ENCODE measurements at places on chromosomes 1 and 21.

GRCh38 chr21:15001857-15002606 is 62.8 kb downstream of the NRIP1 start:
- no peaks in the 10 kb centered on the region for H3K36me3 ChIP-seq
- no peaks in the 10 kb centered on the region for H3K27me3 ChIP-seq
- H3K4me1 ChIP-seq = peaks cover 4% of the 10 kb centered on the region
- H3K4me3 ChIP-seq = no peak overlapping the region
- H3K27ac ChIP-seq = no peak overlapping the region

DNA sequence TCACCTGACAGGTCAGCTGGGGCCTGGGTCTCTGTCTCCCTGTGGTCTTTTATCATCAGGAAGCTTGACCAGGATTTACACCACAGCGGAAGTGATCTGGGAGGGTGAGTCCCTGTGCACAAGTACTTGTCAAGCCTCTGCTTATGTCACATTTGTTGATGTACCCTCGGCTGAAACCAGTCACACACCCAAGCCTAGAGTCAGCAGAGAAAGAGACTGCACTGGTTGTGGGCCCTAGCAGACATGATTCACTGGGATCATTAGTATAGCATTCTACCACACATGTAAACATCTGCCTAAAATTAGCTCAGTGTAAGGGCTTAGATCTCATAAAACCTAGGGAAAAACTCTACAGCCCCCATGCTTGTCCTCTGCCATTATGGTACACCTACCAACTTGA is 79.3 kb upstream of the LAMC2 start:
- no peaks in the 10 kb centered on the region for H3K27me3 ChIP-seq
- no peak overlapping the region for H3K27ac ChIP-seq
- no peaks in the 10 kb centered on the region for H3K36me3 ChIP-seq
- H3K4me3 ChIP-seq = no peak overlapping the region
- no peak for DNase-seq

DNA sequence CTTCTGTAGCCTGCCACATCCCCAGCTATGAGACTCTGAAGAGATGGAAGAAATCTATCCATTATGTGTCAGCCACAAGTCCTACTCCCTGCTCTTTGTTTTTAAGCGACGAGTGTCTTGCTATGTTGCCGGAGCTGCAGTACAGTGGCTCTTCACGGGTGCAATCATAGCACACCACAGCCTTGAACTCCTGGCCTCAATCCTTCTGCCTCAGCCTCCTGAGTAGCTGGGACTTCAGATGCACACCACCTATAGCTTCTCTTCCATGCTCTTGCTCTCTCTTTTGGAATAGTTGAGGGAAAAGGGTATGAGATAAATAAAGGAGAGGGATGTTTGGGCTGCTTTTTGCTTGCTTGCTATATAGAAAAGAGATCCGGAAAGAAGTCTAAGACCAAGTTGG is 1.6 kb downstream of the TUFT1 start:
- H3K4me1 ChIP-seq = peaks cover 25% of the 10 kb centered on the region
- no peaks in the 10 kb centered on the region for H3K36me3 ChIP-seq
- no peak overlapping the region for H3K4me3 ChIP-seq
- no peak for DNase-seq
- H3K27me3 ChIP-seq = no peaks in the 10 kb centered on the region
- no peak overlapping the region for H3K27ac ChIP-seq

GRCh38 chr1:18907021-18907916 is 4.9 kb upstream of the ALDH4A1 start:
- H3K36me3 ChIP-seq = peaks cover 65% of the 10 kb centered on the region
- no peaks in the 10 kb centered on the region for H3K27me3 ChIP-seq
- DNase-seq = peak; percentile 53
- H3K4me1 ChIP-seq = peaks cover 23% of the 10 kb centered on the region

- H3K4me3 ChIP-seq = no peak overlapping the region
- DNase-seq = no peak
- no peaks in the 10 kb centered on the region for H3K36me3 ChIP-seq
Observed at GRCh38 chr1:94142022-94142421, 21.1 kb upstream of the ABCA4 start.

- no peak overlapping the region for H3K27ac ChIP-seq
- H3K4me1 ChIP-seq = no peaks in the 10 kb centered on the region
- no peak for DNase-seq
- no peaks in the 10 kb centered on the region for H3K36me3 ChIP-seq
- H3K27me3 ChIP-seq = no peaks in the 10 kb centered on the region
Observed at GRCh38 chr1:57963581-57963980, 539.7 kb upstream of the DAB1 start.

DNA sequence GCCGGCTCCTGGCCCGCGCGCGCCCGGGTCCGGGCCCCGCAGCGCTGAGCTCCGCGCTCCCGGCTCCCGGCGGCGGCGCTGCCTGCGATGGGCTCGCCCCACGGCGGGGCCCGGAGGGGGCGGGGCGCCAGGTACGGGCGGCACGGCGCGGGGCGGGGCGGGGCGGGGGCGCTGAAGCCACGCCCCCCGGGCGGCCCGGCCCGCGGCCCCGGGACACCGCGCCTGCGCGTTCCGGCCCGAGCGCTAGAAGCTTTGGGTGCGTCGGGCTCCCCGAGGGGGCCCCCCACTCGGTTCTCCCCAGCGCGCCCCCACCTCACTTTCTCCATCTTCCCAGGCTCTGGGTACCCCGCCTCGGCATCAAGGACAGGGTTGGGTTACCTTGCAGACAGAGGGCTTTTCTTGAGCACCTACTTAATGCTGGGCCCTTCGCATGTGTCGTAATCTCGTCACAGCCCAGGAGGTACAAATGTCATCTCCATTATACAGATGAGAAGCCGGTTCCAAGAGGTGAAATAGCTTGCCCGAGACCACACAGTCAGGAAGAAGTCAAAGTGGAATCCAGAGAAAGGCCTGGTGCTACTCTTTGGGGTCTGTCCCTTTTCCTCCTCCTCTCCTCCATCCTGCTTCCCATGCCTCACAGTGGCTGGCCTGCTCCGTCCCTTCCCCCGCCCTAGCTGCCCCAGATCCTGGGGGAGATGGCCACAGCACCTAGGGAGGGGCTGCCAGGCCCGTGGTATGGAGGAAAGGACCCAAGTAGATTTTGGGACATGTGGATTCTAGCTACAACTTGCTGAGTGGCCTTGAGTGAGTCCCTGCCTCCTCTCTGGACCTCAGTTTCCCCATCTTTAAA is 46.5 kb downstream of the RAP1GAP start:
- H3K4me1 ChIP-seq = peaks cover 8% of the 10 kb centered on the region
- no peaks in the 10 kb centered on the region for H3K36me3 ChIP-seq
- peak; percentile 52 for DNase-seq

- no peaks in the 10 kb centered on the region for H3K4me1 ChIP-seq
- no peaks in the 10 kb centered on the region for H3K36me3 ChIP-seq
Observed at GRCh38 chr1:178870944-178871343, at the start of gene ANGPTL1. Gene ANGPTL1, minus strand, starts transcription at chr1:178871077. Its CDS starts 5,301 bp downstream, at chr1:178865776.

GRCh38 chr1:154469844-154470560 is 32.0 kb upstream of the TDRD10 start:
- no peak overlapping the region for H3K4me3 ChIP-seq
- DNase-seq = no peak
- peaks cover 19% of the 10 kb centered on the region for H3K36me3 ChIP-seq
- peaks cover 50% of the 10 kb centered on the region for H3K4me1 ChIP-seq

- peaks cover 32% of the 10 kb centered on the region for H3K4me1 ChIP-seq
- no peak overlapping the region for H3K4me3 ChIP-seq
- no peak overlapping the region for H3K27ac ChIP-seq
- H3K27me3 ChIP-seq = no peaks in the 10 kb centered on the region
- peaks cover 26% of the 10 kb centered on the region for H3K36me3 ChIP-seq
Observed at GRCh38 chr21:36330904-36331303, 10.9 kb downstream of the MORC3 start.

- peaks cover 34% of the 10 kb centered on the region for H3K4me1 ChIP-seq
- no peak overlapping the region for H3K4me3 ChIP-seq
- peaks cover 9% of the 10 kb centered on the region for H3K27me3 ChIP-seq
- no peak overlapping the region for H3K27ac ChIP-seq
Observed at GRCh38 chr21:45256912-45257672, 30.6 kb downstream of the POFUT2 start.

GRCh38 chr1:56850411-56850810 is 4.2 kb upstream of the C8A start:
- H3K36me3 ChIP-seq = no peaks in the 10 kb centered on the region
- no peaks in the 10 kb centered on the region for H3K27me3 ChIP-seq
- no peak for DNase-seq
- H3K27ac ChIP-seq = no peak overlapping the region
- H3K4me1 ChIP-seq = no peaks in the 10 kb centered on the region

DNA sequence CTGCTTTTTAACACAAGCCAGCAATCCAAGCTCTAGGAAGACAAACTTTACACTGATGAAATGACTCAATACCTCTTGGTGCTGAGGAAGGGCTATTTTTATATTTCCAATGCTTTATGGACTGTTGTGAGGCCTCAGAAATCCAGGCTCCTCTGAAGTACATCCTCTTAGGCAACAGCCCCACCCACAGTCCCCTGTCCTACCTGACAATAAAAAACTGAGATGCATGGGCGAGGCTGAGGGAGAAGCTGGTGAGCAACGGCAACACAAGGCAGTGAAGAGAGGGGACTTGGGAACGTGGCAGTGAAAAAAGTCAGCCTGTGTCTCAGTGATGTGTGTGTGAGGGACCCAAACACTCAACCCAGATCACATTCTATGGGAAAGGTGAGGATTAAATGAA is 10.1 kb upstream of the CPT2 start:
- no peaks in the 10 kb centered on the region for H3K27me3 ChIP-seq
- no peak overlapping the region for H3K27ac ChIP-seq
- no peak for DNase-seq

DNA sequence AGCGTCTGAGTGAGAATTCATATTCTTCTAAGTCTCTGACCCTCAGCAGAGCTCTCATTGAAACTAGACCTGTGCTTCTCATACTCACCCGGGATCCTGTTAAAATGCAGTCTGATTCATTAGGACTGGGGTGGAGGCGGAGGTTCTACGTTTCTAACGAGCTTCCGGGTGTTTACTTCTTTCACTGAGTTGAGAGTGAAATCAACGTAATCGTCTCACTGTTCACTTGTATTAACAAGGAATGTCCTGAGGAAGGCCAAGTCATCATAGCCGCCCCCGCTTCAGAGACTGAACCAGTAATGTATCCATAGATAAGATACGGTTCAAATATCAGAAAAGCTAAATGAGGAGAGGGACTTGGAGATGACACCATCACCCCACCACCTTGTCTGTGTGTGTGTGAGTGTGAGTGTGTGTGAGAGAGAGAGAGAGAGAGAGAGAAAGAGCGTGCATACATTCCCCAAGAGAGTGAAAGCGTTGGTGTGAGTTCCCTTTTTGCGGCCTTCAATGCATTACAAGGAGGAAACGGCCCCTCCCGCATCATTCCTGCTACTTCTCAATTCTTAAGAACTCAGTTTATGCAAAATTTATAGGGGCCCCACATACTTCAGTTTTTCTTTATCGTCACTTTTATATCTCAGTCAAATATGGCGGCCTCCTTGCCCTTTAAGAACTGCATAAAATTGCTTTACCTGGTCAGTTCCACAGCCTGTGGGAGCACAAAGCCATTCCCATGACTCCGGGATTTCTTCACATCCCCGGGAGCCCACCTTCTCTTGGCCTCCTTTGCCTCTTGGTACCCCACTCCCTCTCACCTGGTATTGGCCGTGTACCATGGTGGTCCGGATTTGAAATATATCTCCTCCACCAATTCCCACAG is 19.8 kb downstream of the KMO start:
- peak overlapping the region; percentile 69 for H3K27ac ChIP-seq
- peak; percentile 59 for DNase-seq
- peaks cover 12% of the 10 kb centered on the region for H3K4me1 ChIP-seq
- no peaks in the 10 kb centered on the region for H3K27me3 ChIP-seq
- peak overlapping the region; percentile 49 for H3K4me3 ChIP-seq

- H3K27ac ChIP-seq = peak overlapping the region; percentile 56
- H3K36me3 ChIP-seq = no peaks in the 10 kb centered on the region
- peak; percentile 46 for DNase-seq
- peaks cover 37% of the 10 kb centered on the region for H3K4me1 ChIP-seq
Observed at GRCh38 chr1:175209493-175209921, 16.9 kb upstream of the KIAA0040 start.

DNA sequence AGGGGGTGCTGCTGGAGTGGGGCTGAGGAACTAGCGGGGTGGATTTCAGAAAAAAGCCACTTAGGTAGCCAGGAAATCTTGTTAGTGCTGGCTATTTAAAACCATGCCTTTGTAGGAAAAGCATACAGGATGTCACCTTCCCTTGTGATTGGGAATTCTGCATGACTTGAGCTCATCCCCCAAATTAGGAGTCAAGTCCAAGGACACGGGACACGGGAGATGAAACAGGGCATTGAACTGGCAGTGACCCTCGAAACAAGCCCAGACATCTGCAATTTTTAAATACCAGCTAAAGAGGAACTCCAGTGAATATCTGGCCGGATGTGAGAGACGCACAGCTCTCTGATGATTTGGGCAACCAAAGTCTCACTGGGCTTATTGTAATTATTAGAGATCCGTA is 32.8 kb downstream of the C2CD2 start:
- H3K36me3 ChIP-seq = peaks cover 30% of the 10 kb centered on the region
- peaks cover 26% of the 10 kb centered on the region for H3K4me1 ChIP-seq
- H3K27ac ChIP-seq = no peak overlapping the region
- no peaks in the 10 kb centered on the region for H3K27me3 ChIP-seq
- no peak for DNase-seq
- H3K4me3 ChIP-seq = no peak overlapping the region

DNA sequence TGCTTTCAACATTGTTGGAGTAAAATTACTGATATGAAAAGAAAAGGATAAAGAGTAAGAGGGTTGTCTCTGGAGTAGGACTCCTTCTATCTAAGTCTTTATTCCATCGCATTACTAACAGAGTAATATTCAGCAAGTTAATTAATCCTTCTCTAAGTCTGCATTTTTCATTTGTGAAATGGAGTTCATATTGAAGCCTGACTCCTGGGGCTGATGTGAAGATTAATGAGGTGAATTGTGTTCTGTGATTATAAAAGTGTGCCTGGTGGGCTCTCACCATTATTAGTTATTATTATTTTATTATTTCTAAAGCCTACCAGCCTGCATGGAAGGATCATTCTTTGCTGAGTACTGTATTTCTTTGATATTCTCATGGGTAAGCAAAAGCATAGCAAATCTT is 1096.7 kb downstream of the KCNT2 start:
- no peak for DNase-seq
- no peaks in the 10 kb centered on the region for H3K27me3 ChIP-seq
- no peaks in the 10 kb centered on the region for H3K36me3 ChIP-seq
- no peaks in the 10 kb centered on the region for H3K4me1 ChIP-seq
- H3K27ac ChIP-seq = no peak overlapping the region

GRCh38 chr1:224168859-224169380 is 14.1 kb upstream of the DEGS1 start:
- no peak overlapping the region for H3K4me3 ChIP-seq
- H3K27ac ChIP-seq = no peak overlapping the region
- H3K36me3 ChIP-seq = no peaks in the 10 kb centered on the region
- peaks cover 28% of the 10 kb centered on the region for H3K4me1 ChIP-seq
- no peaks in the 10 kb centered on the region for H3K27me3 ChIP-seq
- DNase-seq = no peak

DNA sequence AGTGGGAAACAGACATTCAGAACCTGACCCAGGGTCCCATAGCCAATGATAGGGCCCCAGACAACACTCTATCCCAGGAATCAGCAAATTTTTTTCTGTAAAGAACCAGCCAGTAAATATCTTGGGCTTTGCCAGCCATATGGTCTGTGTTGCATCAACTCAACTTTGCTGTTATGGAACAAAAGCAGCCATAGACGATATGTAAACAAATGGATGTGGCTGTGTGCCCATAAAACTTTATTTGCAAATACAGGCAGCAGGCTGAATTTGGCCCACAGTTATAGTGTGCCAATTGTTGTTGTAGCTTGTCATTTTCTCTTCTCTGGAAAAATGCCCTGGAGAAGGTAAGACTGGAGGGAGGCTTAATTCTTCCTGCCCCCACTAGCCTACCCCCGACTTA is 431.1 kb upstream of the VAMP3 start:
- no peaks in the 10 kb centered on the region for H3K27me3 ChIP-seq
- H3K27ac ChIP-seq = no peak overlapping the region
- DNase-seq = no peak
- no peak overlapping the region for H3K4me3 ChIP-seq
- no peaks in the 10 kb centered on the region for H3K36me3 ChIP-seq
- no peaks in the 10 kb centered on the region for H3K4me1 ChIP-seq

Measured in CD4-positive, alpha-beta T cell (primary cell).